Activated CD4-positive, alpha-beta T cell treated with anti-CD3 and anti-CD28 coated beads, Interleukin-2, Interleukin-4, amounts not matched to agents 100 ng/mL and 50 ng/mL, durations not matched to agents 16 hours and 8 hours (primary cell): ENCODE measurements at places on chromosomes 1 and 21.

DNA sequence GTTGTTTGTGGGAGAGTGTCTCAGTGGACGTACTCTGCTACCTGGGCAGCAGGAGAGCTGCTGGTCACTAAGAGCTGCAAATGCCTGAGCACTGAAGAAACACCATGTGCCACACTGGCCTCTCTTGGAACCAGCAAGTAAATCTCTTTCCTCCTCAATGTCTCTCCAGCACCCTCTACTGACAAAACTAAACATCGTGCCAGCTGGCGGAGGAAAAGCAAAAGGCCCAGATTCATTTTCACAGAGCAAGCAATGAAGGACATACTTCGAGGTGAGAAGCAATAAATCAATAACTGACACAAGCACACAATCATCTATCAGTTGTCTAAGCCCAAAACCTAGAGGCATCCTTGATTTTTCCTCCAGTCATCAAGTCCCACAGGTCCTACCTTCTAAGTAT is 78.1 kb downstream of the RERE start:
- no peak for DNase-seq

DNA sequence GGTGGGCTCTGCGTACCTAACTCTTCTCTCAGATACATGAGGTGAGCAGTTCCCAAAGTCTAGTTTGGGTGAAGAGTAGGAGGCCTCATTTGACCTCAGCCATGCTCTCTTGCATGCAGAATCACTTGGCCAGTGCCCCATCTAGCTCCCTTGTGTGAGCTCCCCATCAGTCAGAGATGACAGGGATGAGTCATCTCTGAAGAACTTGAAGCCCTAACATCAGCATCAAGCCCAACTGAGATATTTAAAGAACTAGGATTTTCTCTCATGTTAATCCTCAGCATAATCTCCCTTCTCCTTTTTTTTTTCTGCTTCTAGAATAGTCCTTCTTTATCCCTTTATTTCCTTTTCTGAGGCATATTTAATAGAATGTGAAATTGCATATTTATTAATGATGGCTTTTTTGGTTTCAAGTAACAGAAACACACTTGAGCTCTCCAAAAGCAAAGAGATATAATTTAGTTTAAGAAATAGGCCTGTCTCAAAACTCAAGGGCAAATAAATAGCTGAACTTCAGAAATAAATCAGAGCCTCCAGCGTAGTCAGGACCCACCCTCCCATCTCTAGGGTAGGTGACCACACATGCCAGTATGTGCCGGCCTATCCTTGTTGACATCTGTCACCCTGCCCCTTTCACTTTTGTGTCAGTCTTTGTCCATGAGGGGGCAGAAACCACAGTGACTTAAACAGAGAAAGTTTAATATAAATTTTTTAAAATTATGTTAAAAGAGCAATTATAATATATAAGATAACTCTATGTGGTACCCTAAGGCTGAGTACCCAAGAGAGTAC is 112.3 kb downstream of the TSEN15 start:
- peak; percentile 80 for DNase-seq

- no peak for DNase-seq
Observed at GRCh38 chr1:230684146-230684545, 29.8 kb downstream of the AGT start.

- no peak for DNase-seq
Observed at GRCh38 chr1:24857507-24858133, 72.5 kb downstream of the RUNX3 start.

GRCh38 chr1:111852261-111852721 is 96.6 kb downstream of the DDX20 start:
- no peak for DNase-seq

DNA sequence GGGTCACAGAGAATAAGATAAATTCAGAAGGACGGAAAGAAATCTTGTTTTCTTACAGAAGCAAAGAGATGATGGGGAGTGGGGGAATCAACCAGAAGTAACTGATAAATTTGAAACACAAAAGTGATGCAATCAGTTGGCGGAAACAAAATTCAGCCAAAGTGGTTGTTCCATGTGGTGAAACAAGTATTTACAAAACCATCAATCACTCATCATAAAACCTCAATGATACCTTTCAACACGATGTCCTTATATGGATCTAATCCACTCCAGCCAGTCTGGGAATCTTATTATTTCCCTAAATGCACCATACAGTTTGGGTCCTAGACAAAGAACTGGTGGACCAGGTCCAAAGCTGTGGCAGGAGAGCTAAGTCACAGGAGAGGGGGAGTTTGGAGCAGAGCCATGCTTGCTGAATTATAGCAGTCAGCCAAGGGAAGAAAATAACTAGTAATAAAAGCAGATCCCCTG is 303.8 kb upstream of the LRRC7 start:
- no peak for DNase-seq

DNA sequence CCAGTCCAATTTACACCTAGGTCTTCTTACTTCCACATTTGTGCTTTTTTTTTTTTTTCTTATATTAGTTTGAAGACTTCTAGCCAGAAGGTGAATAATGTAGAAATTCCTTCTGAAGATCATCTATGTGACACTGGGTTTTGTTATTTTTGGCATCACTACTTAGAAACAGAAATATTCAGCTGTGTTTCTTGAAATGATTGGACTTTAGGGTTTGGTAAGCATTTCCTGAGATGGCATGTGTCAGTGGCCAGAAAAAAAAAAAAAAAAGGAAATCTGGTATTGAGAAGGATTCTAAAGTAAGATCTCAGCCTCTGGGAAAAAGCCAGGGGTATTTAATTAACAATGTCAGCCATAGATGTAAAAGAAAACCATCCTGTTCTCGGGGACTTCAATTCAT is 43.4 kb upstream of the LRRC8C start:
- peak; percentile 67 for DNase-seq

- no peak for DNase-seq
Observed at GRCh38 chr1:213381572-213382084, 330.6 kb downstream of the RPS6KC1 start.

DNA sequence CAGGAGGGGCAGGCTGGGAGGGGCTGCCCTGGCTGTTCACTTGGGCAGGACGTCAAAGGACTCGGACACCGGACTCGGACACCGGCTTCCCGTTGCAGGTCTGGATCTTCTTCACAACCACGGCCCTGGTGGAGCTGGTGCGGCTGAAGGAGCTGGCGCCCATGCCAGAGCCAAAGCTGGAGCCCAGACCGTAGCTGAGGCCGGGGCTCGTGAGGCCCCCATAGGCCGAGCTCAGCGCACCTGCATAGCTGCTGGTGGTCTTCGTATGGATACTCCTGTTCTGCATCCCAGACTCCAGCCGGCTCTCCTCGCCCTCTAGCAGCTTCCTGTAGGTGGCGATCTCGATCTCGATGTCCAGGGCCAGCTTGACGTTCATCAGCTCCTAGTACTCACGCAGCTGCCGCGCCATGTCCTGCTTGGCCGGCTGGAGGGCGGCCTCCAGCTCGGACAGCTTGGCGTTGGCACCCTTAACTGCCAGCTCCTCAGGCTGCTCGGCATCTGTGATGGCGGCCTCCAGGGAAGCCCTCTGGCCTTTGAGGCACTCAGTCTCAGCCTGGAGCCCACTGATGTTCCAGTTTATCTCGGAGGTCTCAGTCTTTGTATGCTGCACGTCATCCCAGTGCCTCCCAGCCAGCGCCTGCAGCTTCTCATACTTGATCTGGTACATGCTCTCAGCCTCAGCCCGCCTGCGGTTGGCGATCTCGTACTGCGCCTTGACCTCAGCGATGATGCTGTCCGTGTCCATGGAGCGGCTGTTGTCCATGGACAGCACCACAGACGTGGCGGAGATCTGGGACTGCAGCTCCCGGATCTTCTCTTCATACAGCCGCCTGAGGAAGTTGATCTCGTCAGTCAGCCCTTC is 15.1 kb upstream of the KLF17 start:
- DNase-seq, result no peak

DNA sequence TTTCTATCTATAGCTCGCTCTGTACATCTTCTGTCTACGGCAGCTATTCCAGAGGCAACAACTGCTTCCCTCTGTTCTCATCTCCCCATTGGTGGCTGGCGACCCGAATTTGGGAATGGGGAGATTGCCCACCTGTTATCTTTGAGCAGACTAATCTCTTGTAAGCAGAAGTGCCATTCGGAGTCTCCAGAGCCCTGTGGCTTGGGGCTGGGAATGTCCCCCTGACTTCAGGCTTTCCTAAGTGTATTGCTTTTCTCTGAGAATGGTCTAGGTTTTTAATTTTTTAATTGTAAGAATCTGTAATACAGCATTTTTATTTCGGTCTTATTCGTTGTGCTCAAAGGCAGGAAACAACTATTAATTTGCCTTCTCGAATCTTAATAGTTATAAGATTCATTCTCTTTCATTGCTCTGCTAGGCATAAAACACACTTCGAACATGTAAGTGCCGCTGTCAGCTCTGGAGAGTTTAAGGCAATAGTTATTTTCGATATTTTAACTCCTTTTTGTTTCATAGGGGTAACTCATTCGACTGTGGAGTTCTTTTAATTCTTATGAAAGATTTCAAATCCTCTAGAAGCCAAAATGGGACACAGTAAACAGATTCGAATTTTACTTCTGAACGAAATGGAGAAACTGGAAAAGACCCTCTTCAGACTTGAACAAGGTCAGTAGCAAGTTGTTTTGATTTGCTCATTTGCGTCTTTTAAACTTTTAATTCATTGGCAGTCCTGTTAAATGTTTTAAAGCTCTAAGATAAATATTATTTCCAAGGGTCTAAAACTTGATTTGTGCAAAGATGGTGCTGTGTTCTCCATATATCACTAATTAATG is 514 bp downstream of the AGL start:
- no peak for DNase-seq

DNA sequence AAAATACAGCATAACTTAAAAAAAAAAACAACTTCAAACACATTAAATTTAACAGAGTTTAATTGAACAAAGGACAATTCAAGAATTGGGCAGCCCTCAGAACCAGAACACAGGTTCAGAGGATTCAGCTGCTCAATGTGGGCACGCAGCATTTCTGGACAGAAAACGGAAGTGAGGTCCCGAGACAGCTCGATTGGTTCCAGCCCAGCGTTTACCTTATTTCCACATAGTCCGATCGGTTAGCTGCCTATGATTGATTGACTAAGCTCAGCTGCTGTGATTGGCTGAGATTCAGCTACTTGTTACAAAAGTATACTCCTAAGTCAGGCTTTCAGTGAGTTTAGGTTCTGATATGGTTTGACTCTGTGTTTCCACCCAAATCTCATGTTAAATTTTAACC is 33.3 kb downstream of the ZP4 start:
- DNase-seq, result no peak

- DNase-seq, result no peak
Observed at GRCh38 chr1:168834225-168834872, 105.3 kb upstream of the DPT start.

DNA sequence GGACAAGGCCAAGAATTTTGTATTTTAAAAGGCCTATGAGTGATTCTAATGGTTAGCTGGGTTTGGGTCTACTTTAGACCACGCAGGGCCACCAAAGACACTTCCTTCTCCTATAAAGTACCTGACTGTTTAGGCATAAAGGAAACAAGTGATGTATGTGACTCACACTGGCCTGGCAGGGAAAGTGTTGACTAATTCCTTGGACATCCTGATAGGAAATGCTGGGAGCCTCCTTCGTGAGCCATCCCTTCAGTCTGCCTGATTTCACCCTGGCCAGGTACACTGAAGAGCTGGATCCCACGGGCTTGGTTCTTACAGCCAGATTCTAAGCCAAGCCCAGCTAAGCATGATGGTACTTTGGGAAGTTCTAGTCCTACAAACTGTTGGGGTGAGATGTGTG is 100.5 kb upstream of the HMGB4 start:
- no peak for DNase-seq

GRCh38 chr1:233440951-233441401 is 113.5 kb downstream of the MAP3K21 start:
- DNase-seq, result peak; percentile 63

DNA sequence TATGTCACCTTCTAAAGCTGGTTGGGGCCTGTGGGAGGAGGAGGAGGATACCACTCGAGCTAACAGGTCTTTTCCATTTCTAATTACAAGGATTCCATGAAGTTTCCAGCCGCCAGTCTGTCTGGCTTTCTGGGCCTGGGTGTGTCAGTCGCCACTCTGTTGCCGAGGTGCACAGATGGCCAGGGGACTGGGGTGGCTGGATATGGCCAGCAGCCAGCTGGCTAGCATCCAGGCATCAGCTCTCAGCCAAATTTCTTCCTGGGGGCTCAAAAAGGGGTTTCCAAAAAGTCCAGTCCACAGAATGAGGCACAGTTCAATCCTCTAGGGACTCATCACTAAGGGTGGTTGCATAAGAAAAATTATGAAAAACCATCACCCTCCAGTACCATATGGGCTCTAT is 32.4 kb downstream of the ITPKB start:
- no peak for DNase-seq

GRCh38 chr21:29077651-29078090 is 4.2 kb upstream of the CCT8 start:
- no peak for DNase-seq

- DNase-seq, result no peak
Observed at GRCh38 chr1:233289676-233290075, 5.8 kb downstream of the PCNX2 start.

DNA sequence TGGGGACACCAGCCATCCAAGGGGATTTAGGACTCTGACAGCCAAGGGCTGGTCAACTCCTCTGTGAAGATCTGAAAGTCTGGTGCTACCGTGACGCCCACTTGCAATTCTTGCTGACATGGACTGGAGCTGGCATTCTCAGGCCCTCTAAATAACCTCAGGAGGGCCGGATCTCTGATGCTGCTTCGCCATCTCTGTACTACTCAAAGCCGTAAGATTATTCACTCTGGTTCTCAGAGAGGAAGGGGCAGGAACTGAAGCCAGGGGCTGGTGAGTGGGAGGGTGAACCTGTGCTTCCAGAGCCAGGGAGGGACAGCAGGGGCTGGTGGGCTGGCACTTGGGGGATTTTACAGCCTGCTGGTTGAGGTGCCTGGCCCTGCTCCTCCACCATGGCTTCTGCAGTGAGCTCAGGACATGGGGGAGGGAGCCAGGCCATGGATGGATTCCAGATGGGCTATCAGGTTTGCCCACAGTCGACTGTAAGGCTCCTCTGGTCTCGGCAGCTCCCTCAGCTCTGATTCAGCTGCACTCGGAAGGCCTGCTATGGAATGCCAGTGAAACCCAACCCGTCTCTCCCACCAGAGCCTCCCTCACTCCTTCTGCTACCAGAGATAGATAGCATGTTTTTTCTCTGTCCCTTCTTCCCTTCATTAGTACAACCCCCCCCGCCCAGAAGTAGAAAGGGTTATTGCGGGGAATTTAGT is 84.5 kb downstream of the PLXNA2 start:
- no peak for DNase-seq

- no peak for DNase-seq
Observed at GRCh38 chr1:237817277-237817676, 73.4 kb downstream of the ZP4 start.

DNA sequence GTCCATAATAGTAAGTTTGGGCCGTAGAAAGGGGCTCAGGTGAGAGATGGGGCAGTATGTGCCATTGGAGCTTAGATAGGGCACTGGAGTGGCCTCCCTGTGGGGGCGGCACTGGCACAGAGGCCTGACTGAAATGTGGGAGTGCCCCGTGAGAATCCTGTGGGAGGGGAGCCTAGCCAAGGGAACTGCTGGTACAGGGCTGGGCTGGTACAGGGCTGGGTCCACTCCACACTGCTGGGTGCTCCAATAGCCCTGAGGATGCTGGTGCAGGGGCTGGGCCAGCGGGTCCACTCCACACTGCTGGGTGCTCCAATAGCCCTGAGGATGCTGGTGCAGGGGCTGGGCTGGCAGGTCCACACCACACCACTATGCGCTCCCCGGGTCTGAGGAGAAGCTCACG is 44.8 kb upstream of the PWP2 start:
- no peak for DNase-seq
